Small intestine (tissue), 16 donors: ENCODE measurements at places on chromosomes 12 and 14. TPM values are rescaled to one million over a fixed set of nuclear protein-coding genes. Genes with fewer than 3 reads are reported as not detected.

Gene ASPG
- polyA plus RNA-seq = 16.7 TPM

GRCh38 chr12:62933602-62934238 is 1.2 kb downstream of the PPM1H start:
- peak overlapping the region; percentile 70 for H3K4me3 ChIP-seq
- no peaks in the 10 kb centered on the region for H3K36me3 ChIP-seq
- no peaks in the 10 kb centered on the region for H3K4me1 ChIP-seq
- peak overlapping the region; percentile 42 for H3K27ac ChIP-seq

- no peak for DNase-seq
- H3K36me3 ChIP-seq = no peaks in the 10 kb centered on the region
- H3K27ac ChIP-seq = no peak overlapping the region
- no peaks in the 10 kb centered on the region for H3K27me3 ChIP-seq
Observed at GRCh38 chr14:76502638-76503037, 126.7 kb downstream of the ESRRB start.

DNA sequence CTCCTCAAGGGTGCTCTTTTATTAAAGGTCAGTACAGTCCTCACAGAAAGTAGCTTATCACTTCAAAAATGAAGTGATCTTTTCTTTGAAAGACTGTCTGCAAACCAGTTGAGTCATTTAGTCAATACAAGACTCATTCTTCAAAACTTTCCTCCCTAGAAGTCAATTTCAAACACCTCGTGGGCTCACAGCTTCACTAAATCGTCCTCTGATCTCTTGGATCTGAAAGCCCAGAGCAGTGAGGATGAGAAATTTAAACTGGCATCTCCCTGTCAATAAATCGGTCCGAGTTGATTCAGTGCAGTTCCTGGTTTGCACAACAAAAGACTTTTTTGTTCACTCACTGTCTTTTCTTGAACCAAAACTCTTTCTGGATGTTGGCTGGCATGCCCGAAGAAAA is 44.5 kb downstream of the NUAK1 start:
- H3K4me3 ChIP-seq = no peak overlapping the region
- no peaks in the 10 kb centered on the region for H3K4me1 ChIP-seq
- no peaks in the 10 kb centered on the region for H3K36me3 ChIP-seq
- DNase-seq = no peak
